ENCODE measurements at places on chromosomes 1 and 21.

DNA sequence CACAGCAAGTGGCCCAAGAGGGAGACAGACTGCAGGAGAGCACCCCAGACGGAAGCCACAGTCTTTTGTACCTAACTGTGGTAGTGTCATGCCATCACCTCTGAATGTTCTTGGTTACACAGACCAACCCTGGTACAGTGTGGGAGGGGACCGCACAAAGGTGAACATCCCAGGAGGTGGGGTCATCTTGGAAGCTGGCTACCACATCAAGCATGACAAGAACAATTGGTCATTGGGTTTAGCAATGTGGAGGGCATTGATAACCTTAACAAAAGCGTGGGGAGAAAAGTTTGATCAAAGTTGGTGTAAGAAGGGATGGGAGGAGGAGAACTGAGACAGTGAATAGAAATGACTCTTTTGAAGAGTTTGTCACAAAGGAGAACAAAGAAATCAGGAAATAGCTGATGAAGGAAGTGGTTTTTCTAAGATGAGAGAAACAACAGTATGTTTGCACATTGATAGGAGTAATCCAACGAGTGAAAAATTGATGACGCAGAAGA is 87.1 kb upstream of the CACNA1E start:
- no peak for DNase-seq

- DNase-seq: no peak
Measured at GRCh38 chr1:53521924-53522552, 62.8 kb downstream of the DMRTB1 start.

DNA sequence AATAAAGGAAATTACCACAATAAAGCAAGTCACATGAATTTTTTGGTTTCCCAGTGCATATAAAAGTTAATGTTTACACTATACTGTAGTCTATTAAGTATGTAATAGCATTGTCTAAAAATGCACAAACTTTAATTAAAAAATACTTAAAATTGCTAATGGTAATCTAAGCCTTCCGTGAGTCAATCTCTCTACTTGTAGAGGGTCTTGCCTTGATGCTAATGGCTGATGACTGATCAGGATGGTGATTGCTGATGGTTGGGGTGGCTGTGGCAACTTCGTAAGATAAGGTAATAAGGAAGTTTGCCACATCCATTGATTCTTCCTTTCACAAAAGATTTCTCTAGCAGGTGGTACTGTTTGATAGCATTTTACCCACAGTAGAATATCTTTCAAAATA is 466.6 kb upstream of the PROX1 start:
- DNase-seq: no peak

DNA sequence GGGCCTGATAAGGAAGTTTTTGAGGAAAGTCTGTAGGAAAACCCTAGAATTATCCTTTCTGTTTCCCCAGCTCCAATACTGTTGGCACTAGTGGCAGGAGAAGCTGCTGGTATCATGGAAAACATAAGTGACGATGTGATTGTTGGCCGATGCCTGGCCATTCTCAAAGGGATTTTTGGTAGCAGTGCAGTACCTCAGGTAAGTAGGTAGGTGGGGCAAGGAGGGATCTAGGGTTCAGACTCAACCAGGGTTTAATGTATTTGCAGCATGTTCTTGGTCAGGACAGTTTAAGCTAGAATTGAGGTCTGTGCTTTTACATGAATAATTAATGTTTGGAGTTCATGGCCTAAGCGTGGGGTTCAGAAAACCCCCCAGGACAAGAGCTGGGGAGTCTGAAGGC is 62.1 kb downstream of the KDM1A start:
- DNase-seq: no peak

DNA sequence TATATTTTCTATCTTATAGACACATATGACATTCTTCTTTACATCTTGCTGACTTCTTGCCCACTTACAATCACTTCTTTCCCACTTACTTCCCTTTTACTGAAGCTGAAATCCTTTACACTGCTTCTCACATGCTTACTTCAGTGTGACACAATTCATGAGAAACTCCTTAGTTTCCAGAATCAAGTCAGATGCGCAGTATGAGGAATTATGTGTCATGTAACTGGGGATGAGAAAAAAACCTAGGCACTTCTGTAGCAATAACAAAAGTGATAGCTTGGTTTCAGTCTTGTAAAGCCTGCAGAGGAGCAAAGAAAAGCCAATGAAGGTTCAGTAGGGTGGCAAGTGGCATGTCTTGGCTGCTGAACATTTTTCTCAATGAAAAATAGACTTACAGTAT is 566.2 kb upstream of the RGS18 start:
- no peak for DNase-seq

- no peak for DNase-seq
Measured at GRCh38 chr1:247224822-247225221, 31.1 kb upstream of the VN1R5 start.

DNA sequence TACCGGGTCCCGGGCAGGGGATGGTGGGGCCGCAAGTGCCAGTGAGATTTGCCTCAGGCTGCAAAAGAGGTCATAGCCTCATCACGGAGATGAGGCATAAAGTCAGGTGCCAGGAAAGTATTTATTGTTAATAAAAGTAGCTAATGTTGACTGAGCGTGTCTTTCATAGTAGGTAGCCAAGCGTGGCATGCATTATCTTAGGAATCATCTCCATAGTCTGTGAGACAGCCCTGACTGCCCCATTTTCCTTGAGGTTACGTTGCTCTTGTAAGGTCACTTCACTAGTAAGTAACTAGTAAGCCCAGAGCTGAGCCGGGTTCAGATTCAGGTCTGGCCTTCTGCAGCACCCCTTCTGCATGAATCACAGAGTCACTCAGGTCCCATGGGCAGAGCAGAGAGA is 174.2 kb downstream of the CAMTA1 start:
- no peak for DNase-seq

DNA sequence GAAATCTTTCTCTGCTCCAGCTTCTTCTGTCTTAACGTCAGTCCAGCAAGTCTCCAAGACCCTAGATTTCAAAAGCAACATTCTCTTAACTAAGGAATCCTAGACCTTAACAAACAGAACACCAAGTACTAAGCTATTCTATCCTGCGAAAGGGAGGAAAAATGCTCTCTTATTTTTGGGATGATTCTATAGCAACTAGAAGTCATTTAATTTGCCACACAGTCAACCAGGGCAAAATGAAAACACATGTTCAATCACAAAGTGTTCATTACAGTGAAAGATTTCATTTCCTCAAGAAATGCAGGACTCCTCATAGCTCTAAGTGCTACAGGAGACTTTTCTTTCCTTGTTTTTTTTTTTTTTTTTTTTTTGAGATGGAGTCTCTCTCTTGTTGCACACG is 36.2 kb upstream of the DOCK7 start:
- DNase-seq: no peak

DNA sequence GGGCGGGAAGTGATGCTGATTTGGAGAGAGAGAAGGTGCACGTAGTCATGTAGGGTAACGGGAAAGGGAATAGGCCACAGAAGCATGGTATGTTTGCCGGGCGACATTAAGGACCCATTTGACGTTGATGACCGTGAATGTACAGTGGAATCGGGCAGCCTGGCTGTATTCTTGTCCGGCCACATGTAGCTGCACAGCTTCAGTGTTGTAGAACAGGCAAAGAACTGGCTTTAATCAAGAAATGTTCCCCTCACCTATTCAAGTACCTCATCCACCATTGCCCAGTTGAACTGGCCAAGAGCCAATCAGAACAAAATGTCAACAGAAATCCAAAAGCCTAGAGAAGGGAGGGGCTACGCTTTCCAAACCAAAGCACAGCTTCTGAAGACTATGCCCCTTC is 104.8 kb downstream of the DHRS3 start:
- no peak for DNase-seq

- DNase-seq: no peak
Measured at GRCh38 chr21:40284409-40284808, 417.2 kb downstream of the PCP4 start.

DNA sequence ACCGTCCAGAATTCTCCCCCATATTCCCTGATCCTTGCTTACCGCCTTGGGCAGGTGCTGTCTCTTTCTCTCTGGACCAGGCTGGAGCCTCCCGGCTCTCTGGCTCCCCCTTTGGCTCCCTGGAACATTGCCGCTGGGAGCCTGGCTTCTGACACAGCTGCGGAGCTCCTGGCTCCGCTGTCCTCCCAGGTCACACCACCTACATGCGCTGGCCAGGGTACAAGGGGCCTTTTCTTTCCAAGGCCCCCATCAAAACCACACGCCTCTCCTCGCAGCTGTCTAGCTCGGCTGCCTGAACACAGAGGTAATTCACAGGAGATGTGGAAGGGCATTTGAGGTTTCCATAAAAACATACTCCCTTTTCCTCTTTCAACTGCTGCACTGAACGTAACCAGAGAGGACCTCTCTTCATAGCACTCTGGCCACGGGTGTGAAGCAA is 7.5 kb upstream of the ZNF648 start:
- DNase-seq: peak; percentile 15

DNA sequence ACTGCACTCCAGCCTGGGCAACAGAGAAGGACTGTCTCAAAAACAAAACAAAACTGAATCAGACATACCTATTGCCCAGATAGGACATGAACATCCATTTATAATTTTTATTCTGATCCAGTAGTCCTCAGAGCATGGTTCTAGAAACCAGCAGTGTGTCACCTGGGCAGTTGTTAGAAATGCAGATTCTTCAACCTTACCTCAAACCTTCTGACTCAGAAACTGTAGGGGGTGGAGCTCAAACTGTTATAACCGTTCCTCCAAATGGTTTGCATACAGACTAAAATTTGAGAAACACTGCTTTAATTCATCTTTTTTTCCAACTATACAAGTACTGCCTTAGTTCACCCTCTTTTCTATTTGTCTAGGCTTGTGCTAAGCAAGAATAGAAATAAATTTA is 6.0 kb downstream of the NASP start:
- no peak for DNase-seq

DNA sequence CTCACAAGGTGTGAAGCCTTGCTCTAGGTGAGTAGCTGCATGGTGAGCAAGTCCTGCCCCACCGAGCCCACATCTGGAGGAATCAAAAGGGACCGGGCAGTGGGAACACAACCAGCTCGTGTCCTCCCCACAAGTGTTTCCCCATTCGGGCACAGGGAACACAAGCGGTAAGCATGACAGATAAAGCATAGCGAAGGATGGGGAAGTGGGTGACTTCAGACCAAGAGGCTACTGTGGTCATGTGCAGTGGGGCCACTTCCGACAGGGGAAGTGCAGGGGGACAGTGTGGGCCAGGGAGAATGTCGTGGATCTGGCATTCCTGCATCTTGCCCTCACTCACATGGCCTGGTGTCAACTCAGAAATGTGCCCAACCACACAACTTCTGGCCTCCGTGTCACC is 306.2 kb downstream of the FAM72C start:
- DNase-seq: no peak
